ENCODE measurements at places on chromosomes 5 and 9.

DNA sequence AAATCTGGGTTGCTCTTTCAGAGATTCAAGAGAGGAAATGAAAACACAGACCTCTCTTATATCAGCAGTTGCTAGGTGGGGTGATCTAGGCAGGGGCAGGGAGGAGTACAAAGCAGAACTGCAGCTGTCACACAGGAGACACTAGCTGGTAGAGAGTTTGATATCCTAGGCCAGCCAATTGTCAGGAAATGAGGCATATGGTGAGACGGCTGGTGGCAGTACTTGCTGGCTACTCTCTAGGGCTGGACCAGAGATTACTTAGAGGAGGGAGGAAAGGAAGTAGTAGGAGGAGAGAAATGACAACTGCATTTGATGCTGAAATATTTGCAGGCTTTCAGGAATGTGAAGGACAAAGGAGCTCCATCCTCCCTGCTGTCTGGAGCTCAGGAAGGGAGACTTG lies 113.8 kb downstream of the TRIM32 start:
- no peak for DNase-seq

GRCh38 chr5:122581629-122582028 lies 193.3 kb upstream of the SNX2 start:
- no peak for DNase-seq

- no peak for DNase-seq
These were observed 168.9 kb downstream of the ERCC6L2 start for GRCh38 chr9:96044401-96044800.

DNA sequence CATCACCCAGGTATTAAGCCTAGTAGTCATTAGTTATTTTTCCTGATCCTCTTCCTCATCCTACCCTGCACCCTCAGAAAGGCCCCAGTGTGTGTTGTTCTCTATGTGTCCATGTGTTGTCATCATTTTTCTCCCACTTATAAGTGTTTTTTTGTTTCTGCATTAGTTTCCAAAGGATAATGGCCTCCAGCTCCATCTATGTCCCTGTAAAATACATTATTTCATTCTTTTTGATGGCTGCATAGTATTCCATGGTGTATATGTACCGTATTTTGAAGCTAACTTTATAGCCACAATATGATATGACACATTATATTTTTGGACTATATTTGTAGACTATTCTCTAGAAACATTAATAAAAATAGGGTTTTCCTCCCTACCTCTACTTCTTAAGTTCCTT lies 324.4 kb upstream of the EDIL3 start:
- no peak for DNase-seq

GRCh38 chr5:54470677-54471076 lies 15.2 kb downstream of the HSPB3 start:
- peak; percentile 82 for DNase-seq

DNA sequence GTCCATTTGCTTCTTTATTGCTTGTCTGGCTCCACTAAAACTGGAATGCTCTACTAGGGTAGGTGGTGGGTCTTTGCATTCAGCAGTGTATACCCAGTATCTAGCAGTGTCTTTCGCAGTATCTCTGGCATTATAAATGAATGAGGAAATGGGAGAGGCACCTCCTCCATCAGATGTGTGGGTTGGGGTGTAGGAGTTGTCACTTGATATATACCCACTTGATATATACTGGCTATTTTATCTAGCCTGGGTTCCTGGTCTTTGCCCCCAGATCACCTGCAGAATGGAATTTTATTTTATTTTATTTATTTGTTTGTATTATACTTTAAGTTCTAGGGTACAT lies 208.5 kb downstream of the PARP8 start:
- no peak for DNase-seq

DNA sequence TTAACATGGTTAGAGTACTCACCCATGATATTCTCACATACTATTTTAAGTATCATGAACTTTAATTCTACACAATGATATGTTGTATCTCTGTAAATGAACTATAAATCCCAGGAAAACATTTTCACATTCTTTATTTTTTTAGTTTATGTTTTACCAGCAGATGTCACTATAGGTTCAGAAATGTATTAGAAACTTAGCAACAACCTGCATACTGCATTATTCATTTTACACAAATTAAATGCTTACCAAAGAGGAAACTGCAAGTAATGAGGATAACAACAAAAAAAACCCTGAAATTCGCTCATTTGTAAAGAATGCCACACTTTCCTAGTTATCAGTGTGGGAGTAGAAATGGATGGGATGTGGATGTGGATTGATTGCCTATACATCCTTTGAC lies 217.5 kb upstream of the OTULINL start:
- DNase-seq: no peak

DNA sequence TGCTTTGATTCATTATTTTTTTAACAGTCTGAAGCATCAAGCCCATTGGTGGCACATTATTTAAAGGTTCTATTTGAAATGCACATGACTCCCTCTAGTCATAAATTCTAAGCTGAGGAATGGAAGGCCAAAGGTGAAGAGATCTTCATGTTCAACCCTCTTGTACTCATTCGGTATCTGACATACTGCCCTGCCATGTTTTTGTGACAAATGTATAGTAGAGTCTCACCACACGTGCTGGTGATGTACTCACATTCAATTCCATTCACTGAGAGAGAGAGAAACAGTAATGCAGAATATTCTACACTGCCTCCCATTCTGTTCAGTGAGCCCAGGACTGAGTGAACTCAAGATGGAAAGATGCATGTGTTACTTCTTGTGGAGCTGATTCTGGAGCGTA lies 98.3 kb downstream of the GDA start:
- DNase-seq: no peak

DNA sequence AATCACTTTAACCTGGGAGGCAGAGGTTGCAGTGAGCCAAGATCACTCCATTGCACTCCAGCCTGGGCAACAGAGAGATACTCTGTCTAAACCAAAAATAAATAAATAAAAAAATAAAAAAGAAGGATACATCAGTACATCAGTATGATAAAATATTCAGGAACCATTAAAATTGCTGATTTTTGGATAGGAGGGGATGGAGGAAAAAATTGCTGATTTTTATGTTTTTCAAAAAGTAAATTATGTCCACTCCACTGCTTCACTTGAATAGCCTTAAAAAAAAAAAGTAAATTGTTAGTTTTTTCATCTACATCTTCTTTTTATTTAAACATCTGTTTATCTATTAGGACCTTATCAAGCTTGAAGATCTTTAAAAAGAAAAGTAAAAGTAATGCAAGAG lies 7.4 kb upstream of the GAPVD1 start:
- DNase-seq: no peak

DNA sequence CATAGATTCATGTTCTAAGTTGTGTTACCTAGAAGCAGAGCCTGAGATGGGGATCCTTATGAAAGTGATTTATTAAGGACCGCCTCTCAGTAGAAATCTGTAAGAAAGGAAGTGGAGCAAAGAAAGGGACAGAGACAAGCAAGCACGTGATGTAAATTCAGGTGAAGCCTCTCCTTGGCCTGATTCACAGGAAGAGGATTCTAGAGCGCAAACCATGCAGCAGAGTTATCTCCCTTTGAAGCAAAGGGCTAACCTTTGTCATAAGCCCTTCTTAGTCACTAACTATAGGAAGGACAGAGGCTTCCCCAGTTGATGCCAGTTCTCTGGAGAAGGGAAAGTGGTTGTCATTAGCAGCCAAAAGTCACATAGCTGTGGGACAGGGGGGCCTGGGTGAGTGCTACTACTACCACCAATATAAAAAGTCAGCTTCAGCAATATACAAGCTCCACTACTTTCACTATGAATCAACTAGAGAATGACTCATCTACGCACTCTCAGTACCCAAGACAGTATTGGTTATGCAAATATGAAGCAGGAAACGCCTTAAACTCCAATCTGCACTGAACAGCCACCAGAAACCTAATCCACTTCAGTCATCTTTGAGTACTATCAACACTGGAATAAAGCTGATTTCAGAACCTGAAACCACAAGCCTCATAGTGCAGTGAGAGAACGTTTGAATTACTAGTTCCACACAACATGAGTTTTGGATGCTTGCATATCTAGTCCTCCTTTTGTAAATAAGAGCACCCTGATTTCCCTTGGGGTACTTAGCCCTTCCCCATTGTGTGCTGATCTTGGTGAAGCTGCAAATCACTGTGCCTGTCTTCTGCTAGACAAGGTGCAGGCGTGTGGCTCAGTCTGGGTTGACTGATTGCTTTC lies 162.7 kb downstream of the ZNF608 start:
- DNase-seq: peak; percentile 81

DNA sequence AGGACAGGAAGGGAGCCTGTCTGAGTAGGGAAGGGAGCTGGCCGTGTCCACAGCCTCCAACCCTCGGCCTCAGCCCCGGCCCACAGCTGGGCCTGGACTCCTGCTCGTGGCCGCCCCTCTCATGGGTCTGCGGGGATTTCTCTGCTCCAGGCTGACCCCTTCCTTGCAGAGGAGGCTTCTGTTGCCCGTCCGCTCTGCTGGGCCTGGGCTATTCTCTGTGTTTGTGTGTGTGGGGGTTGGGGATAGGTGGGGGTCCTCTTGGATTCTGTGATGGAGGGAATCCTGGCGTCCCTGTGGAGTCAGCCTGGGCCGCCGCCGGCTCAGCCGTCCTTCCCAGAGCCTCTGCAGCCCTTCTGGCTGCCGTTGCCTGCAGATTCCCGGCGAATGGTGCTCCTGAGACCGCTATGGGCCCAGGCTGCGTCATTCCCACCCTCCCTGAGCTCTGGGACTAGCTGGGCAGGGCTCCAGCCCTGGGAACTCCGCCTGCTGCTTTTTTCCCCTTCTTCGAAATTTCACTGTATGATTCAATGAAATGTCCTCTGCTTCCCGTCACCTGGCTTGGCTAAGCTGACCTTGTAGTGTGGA lies 64.2 kb downstream of the FGF18 start:
- no peak for DNase-seq

DNA sequence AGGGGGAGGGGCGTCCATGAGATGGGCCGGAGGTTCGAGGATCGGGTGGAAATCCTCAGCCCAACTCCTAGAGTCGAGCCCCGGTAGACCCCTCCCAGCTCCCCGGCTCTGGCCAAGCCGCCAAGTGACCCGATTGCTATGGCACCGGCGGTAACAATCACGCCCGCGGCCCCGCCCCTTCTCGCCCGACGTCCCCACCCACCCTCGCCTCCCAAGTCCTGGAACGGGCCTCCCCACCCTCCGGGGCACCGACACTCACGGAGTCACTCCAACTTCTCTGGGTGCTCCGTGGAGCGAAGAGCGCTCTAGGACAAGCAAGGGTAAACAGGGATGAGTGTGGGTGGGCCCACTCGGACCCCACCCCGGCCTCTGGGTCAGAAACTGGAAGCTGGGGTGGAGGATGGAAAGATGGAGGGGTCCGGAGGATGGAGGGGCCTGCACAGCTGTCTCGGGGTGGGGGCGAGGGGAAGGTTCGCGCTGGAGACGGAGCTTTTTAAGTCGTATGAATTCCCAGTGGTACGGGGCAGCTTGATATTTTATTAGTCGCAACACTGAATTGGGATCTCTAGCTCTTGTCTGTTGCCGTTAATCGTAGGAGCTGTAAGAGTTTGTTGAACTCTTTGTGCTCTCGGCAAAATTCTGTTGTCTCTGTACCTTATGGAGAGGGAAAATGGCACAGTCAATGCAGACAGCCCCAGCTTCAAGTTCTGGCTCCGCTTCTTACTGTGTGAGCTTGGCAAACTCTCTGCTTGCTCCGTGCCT lies at the start of gene SPACA9:
SPACA9 (plus strand) TSS at position 204 of the 762 bp plus-strand sequence. CDS start 5,050 bp downstream, outside the sequence.
- DNase-seq: peak; percentile 88

DNA sequence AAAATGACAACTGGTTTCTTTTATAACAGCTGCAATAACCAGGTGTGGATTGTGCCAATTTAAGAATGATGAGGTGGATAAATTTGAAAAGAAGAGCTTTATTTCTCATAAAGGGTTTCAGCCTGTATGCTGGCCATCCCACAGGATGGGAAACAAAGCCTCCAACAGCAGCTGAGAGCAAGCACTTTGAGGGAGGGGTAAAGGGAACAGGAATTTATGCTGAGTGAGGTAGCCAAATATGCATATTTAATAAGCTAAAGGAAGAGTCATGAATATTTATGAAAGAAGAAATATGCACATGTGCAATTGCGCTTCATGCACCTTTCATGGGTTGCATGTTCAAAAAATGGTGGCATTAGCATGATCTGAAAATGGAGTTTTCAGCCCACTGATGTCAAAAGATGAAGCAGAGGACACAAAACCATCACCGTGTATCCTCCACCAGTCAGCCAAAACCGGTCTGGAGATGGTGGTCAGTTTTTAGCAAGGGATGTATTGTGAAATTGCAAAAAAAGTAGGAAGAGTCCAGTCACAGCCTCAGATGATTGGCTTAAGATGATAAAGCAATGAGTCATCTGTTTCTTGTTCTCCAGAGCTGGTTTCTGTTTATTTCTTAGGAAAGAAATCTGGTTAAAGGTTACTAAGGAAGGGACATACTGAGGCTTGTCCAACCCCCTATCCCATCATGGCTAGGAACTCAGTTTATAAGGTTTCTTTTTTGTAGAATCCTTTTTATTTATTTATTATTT lies 47.9 kb downstream of the DEPDC1B start:
- peak; percentile 89 for DNase-seq

GRCh38 chr9:118674942-118675341 lies 694.3 kb downstream of the BRINP1 start:
- DNase-seq: no peak

DNA sequence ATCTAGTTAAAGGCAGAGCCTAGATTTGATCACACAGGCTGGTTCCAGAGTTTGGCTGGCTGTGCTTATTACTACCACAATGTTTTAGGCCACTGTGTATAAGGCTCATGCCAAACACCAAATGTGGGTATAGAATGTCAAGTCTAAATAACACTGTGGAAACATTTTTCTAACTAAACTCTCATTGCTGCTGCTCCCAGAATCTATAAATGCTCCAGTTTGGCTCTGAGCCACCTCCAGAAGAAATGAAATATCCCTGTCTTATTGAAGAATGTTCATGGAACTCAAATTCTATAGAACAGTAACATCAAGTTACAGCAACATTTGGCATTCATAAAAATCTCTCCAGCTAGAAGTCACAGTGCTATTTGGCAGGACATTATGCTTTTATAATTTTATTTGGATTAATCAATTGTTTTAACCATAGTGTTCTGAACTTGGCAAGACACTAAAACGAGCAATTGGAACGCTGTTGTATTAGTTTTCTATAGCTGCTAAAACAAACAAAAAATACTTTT lies 178.1 kb upstream of the COX7C start:
- DNase-seq: no peak

DNA sequence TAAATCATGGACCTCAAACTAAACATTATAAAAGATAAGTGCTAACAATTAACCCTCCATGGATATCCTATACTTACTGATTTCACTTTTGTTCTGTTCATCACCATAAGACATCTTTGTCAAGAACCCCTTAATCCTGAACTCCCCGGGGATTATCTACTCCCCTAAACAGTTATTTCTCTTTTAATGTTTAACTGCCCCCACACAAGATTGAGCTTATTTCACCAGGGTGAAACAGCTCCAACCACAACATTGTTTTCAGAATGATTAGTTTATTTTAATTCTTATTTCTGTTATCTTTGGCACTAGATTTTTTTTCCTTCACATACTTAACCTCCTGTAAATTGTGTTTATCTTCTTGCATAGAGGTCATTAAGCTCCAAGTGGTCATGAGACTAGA lies 103.2 kb upstream of the HCN1 start:
- DNase-seq: no peak

DNA sequence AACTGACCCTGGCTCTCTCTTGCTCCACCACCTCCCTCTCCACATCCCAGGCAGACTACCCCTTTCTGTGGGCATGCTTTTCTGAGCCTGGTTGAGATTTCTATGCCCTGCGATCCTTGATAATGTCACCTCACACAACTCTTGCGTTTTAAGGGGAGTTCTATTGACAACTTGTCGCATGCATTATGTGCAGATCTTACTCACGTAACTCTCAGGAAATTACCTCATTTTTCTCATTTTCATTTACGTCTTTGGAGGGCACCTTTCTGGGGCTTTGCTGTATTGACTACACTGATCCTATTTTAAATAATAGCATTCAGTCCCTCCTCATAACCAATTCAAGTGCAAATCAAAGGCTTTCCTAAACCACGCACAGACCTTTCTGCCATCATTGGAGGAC lies 140.4 kb upstream of the WWC1 start:
- DNase-seq: no peak
